ENCODE measurements at places on chromosomes 13 and 19.

GRCh38 chr19:27676877-27677276, 1536.1 kb downstream of the UQCRFS1 start:
- no peak for DNase-seq

GRCh38 chr13:42420304-42420703, 148.4 kb downstream of the AKAP11 start:
- DNase-seq, result peak; percentile 64

DNA sequence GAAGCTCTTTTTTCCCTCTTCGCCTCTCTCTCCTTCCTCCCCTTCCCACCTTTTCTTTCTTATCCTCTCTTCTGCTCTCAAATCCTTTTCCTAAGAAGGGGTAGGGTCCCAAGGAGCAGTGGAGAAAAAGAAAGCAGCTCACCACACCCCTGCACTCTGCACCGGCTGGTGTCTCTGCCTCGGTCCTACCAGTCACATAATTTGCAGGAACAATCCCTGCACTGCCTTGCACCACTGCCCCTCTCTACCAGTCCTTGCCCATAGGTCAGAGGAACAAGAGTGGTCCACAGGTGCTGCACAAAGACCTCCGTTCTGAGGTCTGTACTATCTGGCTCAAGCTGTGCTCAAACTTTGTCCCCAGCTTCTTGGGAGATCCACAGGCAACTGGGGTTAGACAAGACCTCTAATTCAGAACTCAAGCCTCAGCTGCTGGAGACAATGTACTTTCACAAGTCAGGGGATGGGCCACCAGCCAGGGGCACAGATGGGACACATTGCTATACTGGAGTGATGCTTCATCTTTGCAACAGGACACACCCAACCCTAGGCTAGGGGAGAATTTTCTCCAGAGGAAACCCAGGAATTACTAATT, 125.4 kb upstream of the ZNF507 start:
- no peak for DNase-seq

GRCh38 chr13:49938314-49938713, 2.2 kb upstream of the SPRYD7 start:
- DNase-seq, result no peak

GRCh38 chr13:105202354-105202753, 1333.1 kb downstream of the EFNB2 start:
- DNase-seq, result no peak
